ENCODE measurements at places on chromosomes 11 and 22.
A peak's percentile ranks its signal among the peaks of the same experiment; 100 is the strongest.

GRCh38 chr11:33035011-33035410, 4.4 kb upstream of the TCP11L1 start:
- DNase-seq, result no peak

DNA sequence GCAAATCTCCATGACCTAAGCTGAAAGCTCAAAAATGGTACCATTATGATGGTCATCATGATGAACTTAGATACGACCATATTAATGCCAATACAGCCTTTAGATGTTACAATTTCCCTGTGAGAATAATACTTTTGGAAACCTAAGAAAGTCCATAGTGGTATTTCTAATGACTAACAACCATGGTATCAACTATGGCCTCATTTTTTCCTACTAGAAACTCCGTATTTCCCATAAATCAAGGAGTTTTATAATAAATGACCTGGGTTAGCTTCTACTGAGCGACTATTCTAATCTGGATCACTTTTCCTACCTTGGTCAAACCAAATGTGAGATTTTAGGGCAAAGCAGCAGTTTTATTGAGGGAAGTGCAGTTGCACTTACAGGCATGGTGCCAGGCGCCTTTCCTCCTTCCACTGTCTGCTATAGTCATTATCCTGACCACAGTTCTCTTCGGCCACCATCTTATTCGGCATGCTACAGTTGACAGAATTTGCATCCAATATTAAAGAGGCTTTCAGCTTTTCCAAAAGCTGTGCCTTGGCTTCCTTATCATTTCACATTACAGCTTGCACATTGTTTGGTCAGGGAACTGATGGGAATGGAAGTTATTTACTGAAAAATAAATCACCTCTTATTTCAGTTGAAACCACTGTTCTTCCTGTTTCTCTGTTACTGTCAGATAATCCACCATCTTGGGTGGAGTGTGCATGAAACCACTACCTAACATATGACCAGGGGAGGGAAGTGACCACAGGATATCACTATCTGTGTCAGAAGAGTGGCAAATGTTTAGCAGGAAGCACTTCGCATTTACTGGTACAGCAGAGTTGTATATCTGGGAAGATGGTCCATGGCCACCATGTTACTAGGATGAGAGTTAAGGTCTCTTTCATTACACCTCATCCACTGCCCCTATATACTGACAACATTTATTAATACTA, 74.5 kb upstream of the PICALM start:
- peak; percentile 14 for DNase-seq

GRCh38 chr22:41237707-41238569, 2.8 kb downstream of the CHADL start:
- peak; percentile 62 for DNase-seq

GRCh38 chr11:102007567-102008437, 39.4 kb upstream of the CFAP300 start:
- peak; percentile 61 for DNase-seq

DNA sequence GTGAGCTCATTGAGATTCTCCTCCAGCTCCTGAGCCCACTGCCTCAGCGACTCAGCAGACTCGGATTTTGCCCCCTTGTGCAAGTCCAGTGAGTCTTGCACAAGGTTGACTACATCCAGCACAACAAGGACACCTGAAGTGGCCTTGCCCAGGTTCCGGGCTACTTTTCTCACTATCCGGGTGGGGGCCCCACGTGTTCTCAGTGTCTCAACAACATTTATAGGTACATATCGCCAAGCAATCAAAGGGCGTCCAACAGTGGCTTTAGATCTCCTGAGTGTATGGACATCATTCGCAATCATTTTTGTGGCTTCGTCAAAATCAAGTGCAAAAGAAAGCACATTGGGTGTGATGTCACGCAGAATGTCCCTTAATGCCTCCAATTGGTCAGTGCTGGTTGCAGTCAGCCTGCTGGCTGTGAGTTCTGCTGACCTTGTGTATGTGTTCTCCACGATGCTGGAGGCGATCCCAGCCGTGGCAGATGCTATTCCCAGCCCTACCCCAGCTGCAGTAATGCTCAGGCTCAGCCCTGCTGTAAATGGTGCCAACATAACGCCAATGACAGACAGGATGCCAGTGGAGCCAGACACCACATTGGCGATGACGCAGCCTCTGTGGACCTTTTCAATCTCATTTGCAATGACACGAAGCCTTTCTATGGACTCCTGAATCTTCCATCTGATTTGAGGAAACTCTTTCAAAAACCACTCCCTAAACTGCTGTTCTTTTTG, 10.3 kb downstream of the APOL4 start:
- peak; percentile 90 for DNase-seq

DNA sequence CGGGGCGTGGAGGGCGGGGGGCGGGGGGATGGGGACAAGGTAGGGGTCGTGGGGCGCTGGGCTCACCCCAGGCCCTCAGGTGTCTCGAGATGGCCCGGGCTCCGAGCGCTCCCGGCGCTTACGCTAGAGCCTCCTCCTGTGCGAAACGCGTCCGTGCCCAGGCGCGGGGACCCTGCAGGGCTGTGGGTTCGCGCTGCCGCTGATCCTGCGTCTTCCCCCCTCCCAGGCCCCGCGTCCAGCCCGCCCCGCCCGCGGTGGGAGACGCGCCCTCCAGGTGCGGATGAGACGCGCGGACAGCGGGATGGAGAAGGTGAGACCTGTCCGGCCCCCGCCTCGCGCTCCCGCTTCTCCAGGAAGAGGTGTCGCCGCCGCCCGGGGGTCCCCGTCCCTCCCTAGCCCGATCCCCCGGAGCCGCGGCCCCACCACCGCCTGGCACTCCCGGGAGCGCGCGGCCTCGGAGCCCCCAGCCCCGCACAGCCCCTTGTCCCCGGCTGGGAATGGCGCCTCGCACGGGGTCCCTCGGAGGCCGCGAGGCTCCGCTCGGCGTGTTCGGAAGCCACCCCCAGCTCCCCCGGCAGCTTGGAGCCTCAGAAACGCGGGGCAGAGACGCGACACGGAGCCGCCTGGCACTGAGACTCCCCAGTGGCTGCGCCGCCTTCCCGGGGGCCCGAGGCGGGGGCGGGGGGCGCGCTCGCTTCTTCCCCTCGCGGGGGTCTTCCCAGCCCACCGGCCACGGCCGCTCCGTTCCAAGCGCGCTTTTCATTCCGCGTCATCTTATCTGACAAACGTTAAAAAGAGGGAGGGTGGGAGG, 27.6 kb upstream of the TOLLIP start:
- DNase-seq, result no peak

DNA sequence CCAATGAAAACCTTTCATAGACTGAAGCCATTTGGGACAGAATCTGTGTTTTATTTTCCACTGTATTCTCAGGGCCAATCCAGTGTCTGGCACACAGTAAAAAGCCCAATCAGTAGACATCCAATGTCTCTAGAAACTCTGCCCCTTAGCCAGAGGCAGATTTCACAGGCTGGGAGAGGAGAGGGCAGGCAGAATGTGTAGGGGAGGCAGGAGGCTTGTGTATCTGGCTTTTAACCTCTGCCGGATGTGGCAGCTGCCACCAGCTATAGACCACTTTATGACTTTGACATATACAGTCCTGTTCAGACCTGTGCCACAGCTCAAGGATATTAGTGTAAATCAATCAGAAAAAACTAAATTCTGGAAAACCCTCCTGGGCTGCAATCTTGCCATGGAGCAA, 4.4 kb downstream of the EXPH5 start:
- peak; percentile 22 for DNase-seq

DNA sequence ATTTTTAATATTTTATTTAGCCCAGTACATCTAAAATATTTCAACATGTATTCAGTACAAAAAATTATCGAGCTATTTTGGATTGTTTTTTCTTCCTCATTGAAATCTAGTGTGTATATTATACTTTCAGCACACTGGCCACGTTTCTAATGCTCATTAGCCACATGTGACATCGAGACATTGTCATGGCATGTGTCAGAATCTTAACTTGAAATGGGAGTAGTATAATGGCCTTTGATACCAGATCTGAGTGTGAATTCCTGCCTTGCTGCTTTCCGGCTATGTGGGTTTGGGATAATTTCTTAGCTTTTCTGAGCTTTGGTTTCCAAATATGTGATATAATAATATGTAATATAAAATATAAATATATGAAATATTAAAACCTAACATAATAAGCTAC, 54.3 kb downstream of the BCL2L13 start:
- DNase-seq, result no peak

GRCh38 chr11:116217006-116217405, 555.8 kb downstream of the BUD13 start:
- peak; percentile 68 for DNase-seq

- no peak for DNase-seq
These were observed 6.7 kb downstream of the CARD18 start for GRCh38 chr11:105132716-105133511.

GRCh38 chr22:39344046-39344390, 5.8 kb upstream of the SYNGR1 start:
- DNase-seq, result no peak

- no peak for DNase-seq
These were observed 2.0 kb downstream of the OVOL1 start for GRCh38 chr11:65788821-65789220.

GRCh38 chr11:124409906-124410305, 11.1 kb upstream of the OR8B3 start:
- no peak for DNase-seq

DNA sequence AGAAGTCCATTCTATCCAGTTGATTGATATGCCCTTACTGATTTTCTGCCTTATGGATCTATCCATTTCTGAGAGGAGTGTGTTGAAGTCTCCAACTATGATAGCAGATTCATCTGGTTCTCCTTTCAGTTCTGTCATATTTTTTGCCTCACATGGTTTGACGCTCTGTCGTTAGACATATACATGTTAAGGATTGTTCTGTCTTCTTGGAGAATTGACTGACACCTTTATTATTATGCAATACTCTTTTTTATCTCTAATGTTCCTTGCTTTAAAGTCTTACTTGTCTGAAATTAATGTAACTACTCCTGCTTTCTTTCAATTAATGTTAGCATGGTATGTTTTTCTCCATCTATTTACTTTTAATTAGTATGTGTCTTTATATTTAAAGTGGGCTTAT, 12.1 kb upstream of the ARHGAP20 start:
- DNase-seq, result no peak

DNA sequence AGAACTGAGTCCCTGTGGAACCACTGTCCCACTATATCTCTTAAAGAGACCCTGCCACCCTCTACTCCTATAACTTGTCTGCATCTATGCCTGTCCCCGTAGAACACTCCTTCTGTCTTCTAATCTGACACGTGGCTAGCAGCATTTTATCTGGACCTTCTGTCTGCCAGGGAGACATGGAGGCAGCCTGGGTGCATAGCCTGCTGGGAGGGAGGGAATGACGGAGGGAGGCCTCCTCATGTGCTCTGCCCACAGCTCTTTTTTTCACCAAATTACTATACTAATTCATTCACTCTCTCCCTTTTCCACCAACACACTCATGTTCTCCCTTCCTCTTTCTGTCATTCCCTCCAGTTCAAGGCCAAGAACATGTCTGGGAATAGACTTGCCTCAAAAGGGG, 7.6 kb upstream of the THRSP start:
- no peak for DNase-seq

DNA sequence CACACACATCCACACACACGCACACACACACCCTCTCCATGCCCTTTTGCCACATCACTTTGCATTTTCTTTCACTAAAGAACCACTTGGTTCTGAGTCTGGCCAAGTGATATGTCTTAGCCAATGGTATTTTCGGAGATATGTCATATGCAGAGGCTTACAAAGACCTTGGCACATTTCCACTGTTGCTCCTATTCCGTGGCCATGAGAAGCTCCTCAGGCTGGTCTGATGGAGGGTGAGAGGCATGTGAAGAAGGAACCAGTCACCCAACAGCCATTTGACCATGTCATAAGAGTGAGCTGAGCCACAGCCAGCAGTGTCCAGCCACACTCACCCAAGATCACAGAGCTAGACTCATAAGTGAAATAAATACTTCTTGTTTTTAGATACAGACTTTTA, 212.6 kb upstream of the NAV2 start:
- DNase-seq, result no peak

GRCh38 chr11:118353084-118353710, 6.2 kb upstream of the UBE4A start:
- no peak for DNase-seq

GRCh38 chr11:1785749-1786413, 22.2 kb upstream of the CTSD start:
- DNase-seq, result no peak

DNA sequence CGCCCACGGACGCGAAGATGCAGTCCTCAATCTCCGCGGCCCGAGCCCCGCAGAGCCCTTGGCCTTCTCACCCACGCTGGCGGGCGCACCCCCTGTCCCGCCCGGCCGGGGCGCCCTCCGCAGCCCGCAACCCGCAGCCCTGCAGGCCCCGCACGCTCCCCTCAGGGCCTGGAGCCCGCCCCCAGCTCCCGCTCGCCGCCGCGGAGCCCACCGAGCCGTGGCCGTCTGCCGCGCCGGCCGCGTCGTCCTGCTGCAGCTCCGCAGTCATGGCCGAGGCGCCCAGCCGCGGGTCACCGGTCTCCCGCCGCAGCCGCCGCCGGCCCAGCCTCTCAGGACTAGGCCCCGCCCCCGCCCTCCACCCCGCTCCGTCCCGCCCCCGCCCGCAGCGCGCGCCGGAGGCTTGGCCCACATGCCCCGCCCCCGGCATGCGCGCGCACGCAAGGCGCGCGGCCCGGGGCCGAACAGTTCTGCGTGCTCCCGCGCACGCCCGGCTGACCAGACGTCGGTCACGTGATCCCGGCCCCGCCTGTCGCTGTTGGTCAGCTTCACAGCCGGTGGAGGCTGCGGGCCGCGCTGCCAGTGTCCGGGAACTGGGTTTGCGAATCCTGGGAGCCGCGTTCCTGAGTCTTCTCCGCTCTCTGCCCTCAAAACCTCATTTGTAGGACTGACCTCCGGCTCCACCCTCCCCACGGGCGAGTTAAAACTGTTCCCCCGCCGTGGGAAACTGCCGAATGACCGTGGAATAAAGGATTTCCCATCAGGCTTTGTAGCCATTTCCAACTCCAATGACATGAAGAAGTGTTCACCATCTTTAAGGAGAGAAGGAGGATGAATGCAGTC, at the start of gene USP28:
Gene USP28, minus strand, starts transcription at position 339 of the 840 bp plus-strand sequence. Its CDS starts 71 bp downstream, at position 268.
- peak; percentile 92 for DNase-seq

DNA sequence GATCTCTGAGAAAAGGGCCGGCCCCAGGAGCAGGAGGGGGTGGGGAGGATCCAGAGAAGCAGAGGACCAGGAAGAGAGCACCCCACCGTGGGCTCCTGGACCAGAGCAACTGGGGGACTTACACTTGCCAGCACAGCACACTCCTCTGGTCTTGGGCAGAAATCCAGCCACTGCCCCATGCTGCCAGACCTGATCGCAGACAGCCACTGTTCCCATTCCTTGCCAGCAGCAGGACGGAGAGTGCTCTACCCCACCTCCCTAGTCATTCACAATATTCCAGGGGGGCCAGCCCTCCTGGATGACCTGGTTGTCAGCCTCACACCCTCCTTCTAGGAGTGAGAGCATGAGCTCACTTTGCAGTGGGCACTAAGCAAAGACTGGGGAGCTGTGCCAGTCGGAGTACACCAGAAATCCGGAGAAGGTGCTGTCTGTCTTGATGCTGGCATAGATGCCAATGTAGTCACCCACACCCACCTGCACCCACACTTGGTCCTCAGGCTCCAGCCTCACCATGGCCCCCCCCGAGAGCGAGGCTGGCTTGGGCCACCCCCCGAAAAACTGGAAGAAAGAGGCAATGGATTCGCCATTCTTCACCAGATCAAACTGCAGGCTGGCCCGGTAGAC, 1.6 kb downstream of the C1QTNF5 start:
- DNase-seq, result peak; percentile 26

Measured in dermis microvascular lymphatic vessel endothelial cell (primary cell).